ENCODE measurements at places on chromosomes 12 and 14. TPM values are rescaled to one million over a fixed set of nuclear protein-coding genes. Genes with fewer than 3 reads are reported as not detected.

DNA sequence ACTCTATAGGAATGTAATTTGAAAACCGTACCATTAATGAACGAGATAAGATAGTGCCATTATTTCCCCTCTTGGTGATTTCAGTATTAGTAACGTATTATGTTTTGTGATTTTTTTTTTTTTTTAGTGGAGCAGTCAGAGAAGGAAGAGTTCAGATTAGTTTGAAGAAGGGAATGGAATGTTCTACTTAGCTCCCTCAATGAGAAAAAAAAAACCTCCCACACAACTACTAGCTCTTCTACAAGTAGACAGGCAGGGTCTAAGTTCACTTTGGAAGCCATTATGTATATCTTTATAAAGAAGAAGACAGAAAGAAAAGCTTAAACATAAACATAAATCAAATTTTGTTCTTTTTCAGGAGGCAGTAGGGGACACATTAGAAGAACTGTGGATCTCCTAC lies 27.3 kb downstream of the PNMA1 start:
- H3K4me3 ChIP-seq: no peak overlapping the region
- H3K27ac ChIP-seq: no peak overlapping the region
- no peaks in the 10 kb centered on the region for H3K4me1 ChIP-seq
- H3K36me3 ChIP-seq: no peaks in the 10 kb centered on the region
- DNase-seq: no peak

DNA sequence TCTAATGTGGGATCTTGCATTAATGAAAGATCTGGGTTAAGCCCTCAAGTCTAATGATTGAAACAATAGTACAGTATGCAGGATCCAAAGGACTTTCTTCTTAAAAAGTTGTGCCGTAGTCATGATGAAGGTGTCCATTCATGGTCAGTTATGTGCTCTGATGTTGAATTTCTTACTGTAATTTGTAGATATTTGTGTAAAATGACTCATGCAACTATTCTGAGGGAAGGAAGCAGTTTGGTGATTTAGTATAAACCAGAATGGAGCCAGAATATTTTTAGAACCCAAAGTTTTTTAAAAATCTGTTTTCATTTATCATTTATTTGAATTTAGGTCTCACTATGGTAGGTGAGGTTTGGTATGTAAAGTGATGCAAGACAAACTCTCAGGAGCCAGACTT lies 151.2 kb downstream of the AKAP6 start:
- no peaks in the 10 kb centered on the region for H3K27me3 ChIP-seq
- H3K4me1 ChIP-seq: no peaks in the 10 kb centered on the region
- no peak overlapping the region for H3K4me3 ChIP-seq
- no peak overlapping the region for H3K27ac ChIP-seq

DNA sequence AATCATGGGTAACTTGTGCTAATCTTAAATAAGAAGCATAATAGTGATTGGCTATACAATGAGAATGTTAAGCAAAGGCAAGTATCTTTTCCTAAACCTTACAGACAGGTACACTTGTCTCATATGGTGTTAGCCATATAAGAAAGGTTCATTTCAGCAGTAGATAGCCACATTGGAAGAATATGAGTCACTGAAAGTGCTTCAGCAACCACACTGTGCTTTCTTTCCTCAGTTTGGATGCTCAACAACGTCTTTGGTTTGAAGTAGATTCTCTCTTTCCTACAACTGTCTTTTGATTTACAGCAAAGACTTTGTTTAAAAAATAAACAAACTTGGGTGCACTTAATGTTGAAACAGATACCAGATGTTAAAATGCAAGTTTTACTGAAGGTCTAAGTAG lies 8.9 kb downstream of the DDHD1 start:
- DNase-seq: no peak
- H3K4me1 ChIP-seq: peaks cover 11% of the 10 kb centered on the region
- H3K27ac ChIP-seq: no peak overlapping the region
- H3K36me3 ChIP-seq: peaks cover 8% of the 10 kb centered on the region
- H3K27me3 ChIP-seq: no peaks in the 10 kb centered on the region

DNA sequence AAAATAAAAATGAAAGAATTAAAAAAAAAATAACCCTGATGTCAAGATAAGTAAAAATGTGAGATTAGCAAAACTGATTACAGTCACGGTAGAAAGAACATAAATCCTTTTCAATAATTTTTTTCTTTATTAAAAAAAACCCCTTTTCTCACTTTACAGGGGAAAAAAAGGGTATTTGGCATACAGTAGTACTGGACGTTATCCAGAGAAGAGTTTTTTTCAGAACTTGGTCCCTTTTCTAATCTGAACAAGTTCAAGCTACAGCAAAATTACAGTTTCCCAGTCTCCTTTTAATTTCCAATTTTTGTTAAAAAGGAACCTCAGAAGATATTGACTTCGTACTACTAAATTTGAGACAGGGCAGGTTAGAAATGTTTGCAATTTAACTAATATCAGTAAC lies 134.7 kb upstream of the DCN start:
- H3K4me1 ChIP-seq: peaks cover 14% of the 10 kb centered on the region
- no peaks in the 10 kb centered on the region for H3K36me3 ChIP-seq
- H3K4me3 ChIP-seq: no peak overlapping the region
- no peaks in the 10 kb centered on the region for H3K27me3 ChIP-seq
- no peak overlapping the region for H3K27ac ChIP-seq

- H3K36me3 ChIP-seq: peaks cover 4% of the 10 kb centered on the region
- no peaks in the 10 kb centered on the region for H3K27me3 ChIP-seq
- H3K4me3 ChIP-seq: no peak overlapping the region
- no peak for DNase-seq
- no peak overlapping the region for H3K27ac ChIP-seq
Observed at GRCh38 chr12:41983856-41984255, 160.8 kb downstream of the GXYLT1 start.

DNA sequence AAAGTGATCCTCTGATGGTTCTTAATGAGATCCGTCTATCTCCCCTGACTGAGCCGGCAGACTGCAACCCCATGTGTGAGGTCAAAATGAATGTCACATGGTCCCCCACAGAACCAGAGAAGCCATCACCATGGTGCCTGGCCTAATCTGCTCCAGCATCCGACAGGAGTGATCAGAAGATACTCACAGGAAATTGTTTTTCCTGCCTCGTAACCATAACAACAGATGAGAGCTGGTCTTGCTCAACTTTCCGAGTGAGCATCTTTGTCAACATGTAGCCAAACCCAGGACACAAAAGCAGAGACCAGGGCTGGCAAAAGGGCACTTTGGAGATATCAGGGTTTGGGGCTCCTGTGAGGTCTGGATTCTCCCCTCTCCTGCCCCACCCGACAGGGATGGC lies 72.1 kb upstream of the C14orf180 start:
- H3K36me3 ChIP-seq: no peaks in the 10 kb centered on the region
- H3K4me3 ChIP-seq: no peak overlapping the region
- H3K27me3 ChIP-seq: no peaks in the 10 kb centered on the region
- no peak overlapping the region for H3K27ac ChIP-seq
- no peak for DNase-seq

GRCh38 chr14:54659365-54659764 lies 92.4 kb downstream of the SAMD4A start:
- no peak overlapping the region for H3K27ac ChIP-seq
- H3K27me3 ChIP-seq: no peaks in the 10 kb centered on the region
- no peaks in the 10 kb centered on the region for H3K4me1 ChIP-seq

DNA sequence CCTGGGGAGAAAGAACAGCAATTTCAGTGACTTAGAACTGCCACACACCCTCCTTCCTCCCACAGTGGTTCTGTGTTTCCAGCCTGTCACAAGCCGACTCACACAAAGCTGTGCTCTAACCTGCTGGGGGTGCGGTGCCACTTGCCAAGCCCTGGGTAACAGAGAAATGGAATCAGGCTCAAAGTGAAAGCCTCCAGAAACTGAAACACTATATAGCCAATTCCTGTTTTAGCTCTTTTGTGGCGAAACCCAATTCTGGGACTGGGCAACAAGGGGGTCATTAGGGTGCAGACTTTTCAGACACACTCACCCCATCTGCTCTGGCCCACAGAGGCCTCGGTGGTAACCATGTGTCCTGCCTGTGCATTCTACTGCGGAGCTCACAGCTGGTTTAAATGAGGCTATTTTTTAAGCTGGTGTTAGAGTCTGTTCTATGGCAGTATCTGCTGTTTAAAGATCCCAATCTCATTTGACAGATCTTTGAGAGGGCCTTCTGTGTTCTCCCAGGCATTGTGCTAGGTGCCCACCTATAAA lies 15.2 kb upstream of the ACTR6 start:
- no peak for DNase-seq
- H3K4me1 ChIP-seq: no peaks in the 10 kb centered on the region
- no peak overlapping the region for H3K27ac ChIP-seq
- H3K4me3 ChIP-seq: no peak overlapping the region

KRT84 gene
- polyA plus RNA-seq: not detected

DNAI7 gene
- polyA plus RNA-seq: 0.08 TPM

DPY19L2 gene
- 4.3 TPM for polyA plus RNA-seq

TAS2R8 gene
- polyA plus RNA-seq: not detected

MYL6 gene
- polyA plus RNA-seq: 1,548 TPM

Data from GM23338 (cell line).